ENCODE measurements at places on chromosomes 2 and 18.

DNA sequence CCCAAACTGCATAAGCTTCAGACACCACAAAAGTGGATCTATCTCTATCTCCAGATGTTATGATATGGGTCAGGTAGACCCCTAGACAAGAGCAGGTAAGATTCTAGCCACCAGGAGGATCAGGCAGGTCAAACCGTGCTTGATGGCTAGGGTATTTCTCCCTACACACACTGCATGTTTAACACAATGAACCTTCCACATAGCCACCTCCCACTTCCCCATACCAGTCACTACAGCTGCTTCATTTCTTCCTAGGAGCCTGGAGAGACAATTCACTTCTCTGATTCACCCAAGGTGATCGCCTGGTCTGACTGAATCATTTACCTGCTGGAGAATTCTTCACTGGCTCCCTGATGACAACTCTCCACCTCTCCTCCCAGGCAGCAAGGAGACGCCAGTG lies 66.0 kb upstream of the MYCN start:
- DNase-seq, result no peak

DNA sequence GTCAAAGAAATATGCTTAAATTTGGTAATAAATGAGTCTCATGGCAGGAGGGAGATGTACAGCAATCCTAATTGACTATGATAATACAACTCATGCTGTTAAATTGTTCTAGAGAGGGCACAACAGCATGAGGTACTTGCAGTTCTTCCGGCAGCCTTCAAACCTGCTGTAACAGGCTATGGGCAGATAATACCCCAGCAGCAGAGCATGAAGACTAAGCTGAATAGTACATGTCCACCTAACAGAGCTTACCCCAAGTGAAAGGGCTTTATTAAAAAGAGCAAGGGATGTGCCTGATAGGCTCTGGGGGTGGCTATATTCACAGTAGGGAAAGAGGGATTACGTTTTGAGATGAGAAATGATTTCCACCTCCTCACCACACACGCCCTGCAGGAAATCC lies 28.9 kb downstream of the MRO start:
- DNase-seq, result no peak

DNA sequence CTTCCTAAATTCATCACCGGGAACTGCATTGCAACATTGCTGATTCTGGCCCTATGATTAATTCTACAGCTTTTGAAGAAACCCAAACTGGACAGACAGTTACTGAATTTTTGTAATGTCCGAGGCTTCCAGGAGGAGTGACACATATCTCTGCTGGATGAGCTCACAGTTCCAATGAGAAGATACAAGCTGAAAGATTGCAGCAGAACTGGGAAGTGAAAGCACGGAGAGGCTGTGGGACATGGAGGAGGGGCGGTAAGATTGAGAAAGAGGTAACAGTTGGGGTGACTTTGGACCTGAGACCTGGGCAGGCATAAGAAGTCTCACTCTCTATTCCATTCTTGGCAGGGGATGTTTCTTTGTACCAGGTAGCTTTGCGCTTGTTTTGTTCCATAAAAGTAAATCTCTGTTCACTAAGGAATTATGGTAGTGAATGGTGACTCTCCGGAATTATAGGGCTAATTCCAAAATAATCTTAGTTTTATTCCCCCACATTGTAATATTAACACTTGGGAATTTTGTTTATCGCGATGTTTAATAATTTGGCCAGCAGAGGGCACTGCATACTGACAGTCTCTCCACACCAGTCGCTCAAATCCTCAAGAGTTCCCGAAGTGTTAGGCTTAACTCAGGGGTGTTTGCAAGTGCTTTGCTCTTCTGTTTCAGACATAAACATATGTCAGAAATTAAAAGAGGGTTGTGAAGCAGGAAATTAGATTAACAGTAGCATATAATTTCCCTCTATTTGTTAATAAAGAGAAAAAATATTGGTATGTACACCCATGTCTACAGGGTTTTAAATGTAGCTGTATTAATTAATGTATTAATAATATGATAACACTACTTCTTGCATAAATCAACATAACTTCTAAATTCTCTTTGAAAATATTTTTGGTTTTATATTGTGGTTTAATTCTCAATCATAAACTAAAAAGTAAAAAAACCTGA lies 201.4 kb downstream of the SOCS6 start:
- DNase-seq, result no peak

GRCh38 chr18:2994603-2995432 lies 18.1 kb downstream of the LPIN2 start:
- DNase-seq, result peak; percentile 54

- DNase-seq, result peak; percentile 8
Measured at GRCh38 chr2:176997074-176997791, 215.4 kb upstream of the HNRNPA3 start.

GRCh38 chr2:239400596-239401066 lies at the start of gene HDAC4:
Gene HDAC4, minus strand, starts transcription at chr2:239401020. Its CDS starts 48,321 bp downstream, at chr2:239352699.
- no peak for DNase-seq

DNA sequence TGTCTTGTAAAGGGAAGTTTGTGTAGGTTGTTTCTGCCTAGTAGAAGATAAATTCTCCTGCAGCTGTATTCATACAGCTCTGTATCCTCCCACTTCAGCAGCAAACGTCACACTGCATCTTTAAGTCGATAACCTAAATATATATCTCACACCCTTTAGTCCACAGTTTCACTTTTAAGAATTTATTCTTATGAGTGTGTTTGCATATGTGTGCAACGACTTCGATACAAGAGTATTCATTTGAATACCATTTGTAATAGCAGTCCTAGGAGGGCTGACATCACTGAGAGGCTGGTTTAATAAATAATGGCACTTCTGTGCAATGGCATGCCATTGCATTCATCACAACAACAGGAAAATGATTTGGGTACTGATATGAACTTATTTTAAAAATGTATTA lies 63.8 kb upstream of the MSH6 start:
- DNase-seq, result no peak

- no peak for DNase-seq
Measured at GRCh38 chr2:200352636-200353035, 46.1 kb downstream of the SPATS2L start.

DNA sequence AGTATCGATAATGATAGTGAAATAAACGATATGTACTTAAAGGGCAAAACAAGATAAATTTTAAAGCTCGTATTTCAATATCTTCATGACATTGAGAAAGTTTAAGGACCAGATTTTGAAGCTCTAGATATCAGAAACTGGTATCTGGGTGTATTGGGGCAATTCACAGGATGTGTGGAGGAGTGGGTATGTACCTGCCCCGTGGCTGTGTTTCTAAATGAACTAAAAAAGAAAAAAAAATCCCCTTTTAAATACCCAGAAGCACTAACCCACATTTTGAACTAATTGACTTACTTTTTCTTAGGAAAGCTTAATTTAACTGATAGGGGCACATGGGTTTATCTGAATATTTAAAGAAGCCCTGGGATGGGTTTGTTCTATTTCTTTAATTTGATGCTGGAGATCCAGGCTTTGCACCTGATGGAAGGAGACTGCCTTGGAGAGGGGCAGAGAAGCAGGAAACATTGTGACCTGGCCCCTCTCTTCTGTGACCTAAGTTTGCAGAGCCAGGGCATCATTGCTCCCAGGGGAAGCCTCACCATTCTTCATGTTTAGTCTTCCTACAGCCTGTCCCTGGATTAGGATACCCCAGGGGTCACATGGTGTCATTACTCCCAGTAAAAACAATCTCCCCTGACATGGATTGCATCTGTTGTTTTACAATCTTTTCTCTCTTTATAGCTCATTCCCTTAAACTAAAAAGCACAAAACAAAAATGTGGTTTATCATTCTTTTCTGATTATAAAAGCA lies 7.6 kb upstream of the KCTD1 start:
- no peak for DNase-seq

- no peak for DNase-seq
Measured at GRCh38 chr2:188395903-188396689, 104.4 kb downstream of the GULP1 start.

DNA sequence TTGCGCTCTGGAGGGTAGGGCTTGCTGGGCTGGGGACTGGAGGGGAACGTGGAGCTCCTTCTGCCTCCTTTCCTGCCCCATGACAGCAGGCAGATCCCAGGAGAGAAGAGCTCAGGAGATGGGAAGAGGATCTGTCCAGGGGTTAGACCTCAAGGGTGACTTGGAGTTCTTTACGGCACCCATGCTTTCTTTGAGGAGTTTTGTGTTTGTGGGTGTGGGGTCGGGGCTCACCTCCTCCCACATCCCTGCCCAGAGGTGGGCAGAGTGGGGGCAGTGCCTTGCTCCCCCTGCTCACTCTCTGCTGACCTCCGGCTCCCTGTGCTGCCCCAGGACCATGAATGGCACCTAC lies 4.3 kb downstream of the GPR35 start:
- DNase-seq, result no peak

DNA sequence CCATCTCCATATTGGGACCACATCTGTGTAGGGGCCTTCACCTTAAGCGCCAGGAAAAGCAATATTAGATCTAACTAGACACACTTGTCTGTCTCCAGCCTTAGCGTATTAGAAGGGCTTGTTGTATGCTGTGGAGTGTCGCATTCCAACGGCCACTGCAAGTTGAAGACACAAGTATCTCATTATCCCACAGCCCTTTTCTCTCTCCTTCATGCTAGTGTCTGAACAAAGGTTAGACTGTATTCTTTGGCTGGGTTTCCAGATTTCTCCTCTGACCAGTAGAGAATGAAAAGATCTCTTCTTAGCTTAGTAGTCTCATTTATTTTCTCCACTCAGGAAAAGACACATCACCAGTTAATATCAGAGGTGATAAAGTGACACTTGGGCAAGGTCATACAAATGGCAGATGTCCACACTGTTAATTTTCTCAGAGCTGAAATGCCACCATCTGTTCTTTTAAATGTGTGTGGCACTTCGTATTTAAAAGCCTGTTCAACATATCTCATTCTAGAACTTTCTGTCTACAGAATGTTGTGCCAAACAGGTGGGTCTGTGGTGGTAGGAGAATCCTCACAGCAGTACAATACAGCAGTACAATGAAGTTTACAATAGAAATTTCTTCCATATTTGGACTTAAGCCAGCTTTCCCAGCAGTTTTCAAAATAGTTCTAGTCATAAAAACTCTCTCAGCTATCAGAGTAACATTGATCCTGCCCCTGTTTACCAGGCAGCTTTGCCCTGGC lies 94.0 kb upstream of the ITGA6 start:
- DNase-seq, result no peak

DNA sequence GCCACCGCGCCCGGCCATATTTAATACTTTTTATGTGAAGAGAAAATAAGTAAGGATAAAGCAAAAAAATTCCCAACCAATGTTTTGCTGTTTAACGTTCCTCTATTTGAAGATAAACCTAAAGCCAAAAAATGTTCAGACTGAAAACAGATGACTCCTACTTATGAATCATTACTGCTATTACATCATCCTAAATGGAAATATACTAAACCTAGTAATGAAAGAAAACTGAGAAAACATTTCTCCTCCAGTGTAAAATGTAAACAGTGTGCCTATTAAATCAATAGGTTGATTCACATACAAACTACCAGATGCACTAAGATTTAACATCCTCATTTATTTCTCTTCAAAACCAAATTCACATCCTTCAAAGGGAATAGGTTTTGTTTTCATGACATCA lies 43.5 kb downstream of the CWC22 start:
- no peak for DNase-seq

DNA sequence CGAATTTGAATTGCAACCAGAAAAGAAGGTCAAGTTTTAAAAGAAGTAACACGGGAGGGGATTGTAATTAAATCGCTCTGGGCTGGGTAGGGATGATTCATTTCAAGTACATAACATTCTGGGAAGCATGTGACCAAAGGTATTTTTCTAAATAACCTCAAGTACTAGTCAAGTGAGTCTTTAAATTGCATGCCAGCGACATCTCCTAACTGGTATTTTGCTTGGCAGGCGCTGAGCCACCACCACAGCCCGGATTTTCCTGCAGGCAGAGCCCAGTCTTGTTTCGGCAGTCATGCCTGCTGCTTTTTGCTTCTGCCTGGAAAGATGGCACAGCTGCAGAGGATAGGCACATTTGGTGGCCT lies 33.7 kb upstream of the NPAS2 start:
- no peak for DNase-seq

- DNase-seq, result no peak
Measured at GRCh38 chr2:196170213-196170605, 1.2 kb downstream of the STK17B start.

GRCh38 chr18:76285866-76286265 lies 209.2 kb downstream of the ZNF516 start:
- no peak for DNase-seq

GRCh38 chr2:216911008-216911407 lies 51.1 kb upstream of the TNP1 start:
- no peak for DNase-seq

DNA sequence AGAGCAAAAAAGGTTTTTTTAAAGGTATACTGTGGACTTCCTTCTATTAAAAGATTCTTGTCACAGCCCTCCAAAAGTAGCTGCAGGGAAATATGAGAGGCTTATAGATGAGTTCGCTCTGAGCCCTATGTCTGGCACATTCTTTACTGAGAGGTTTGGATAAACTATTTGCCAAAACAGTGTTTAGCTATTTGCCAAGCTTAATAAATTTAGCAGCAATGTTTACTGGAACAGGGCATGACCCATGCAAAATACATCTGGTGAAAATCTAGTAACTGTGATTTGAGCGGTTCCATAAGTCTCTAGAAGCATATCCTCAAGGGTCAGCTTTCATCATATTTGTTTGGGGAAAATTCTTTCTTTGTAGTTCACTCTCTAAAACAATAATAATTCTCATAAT lies 1696.7 kb upstream of the PIK3C3 start:
- no peak for DNase-seq

- DNase-seq, result no peak
Measured at GRCh38 chr2:58971511-58972360, 730.6 kb upstream of the FANCL start.

DNA sequence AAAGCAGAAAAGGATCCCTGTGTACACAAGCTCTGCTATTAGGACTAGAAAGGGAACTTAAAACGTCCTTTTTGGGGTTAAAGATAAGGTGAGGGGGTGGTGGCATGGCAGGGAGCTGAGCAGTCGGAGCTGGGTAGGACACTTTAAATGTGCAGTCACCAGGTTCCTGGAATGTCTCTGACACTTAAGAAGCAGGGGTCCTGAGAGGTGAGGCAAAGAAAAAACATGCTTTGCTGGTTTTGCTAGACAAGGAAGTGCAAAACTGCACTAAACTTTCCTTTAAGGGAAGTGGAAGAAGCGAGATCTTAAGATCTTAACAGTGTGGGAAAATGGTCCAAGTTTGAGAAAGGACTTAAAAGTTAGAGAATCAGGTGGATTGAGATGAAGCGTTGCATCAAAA lies 99.5 kb upstream of the MAP3K20 start:
- DNase-seq, result no peak

- no peak for DNase-seq
Measured at GRCh38 chr2:172972005-172972619, 103.5 kb upstream of the MAP3K20 start.

DNA sequence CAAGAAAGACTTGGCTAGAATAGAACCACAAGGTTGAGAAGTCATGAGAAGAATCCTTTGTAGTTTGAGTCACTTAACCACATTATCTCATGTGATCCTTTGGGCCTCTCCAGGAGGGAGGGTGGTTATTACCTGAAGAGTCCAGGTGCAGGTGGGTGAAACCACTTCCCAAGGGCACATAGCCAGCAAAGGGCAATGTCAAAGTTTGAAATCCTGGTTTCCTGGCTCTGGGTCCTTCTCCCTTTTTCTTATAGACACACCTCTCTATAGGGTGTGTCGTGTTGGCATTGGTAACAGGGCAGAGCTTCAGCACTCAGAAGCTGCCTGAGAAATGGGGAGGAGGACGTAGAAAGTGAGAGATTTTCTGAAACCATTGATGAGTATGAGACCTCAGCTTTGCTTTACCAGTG lies 137.9 kb downstream of the MGAT5 start:
- DNase-seq, result no peak
